ENCODE measurements at places on chromosomes 11 and 22. TPM values are rescaled to one million over a fixed set of nuclear protein-coding genes. Genes with fewer than 3 reads are reported as not detected.

NF2 gene
- total RNA-seq: 58.2 TPM

VSIG10L2 gene
- not detected for total RNA-seq

- no peak for DNase-seq
Measured at GRCh38 chr11:1456596-1457325, 29.8 kb downstream of the MOB2 start.

DNA sequence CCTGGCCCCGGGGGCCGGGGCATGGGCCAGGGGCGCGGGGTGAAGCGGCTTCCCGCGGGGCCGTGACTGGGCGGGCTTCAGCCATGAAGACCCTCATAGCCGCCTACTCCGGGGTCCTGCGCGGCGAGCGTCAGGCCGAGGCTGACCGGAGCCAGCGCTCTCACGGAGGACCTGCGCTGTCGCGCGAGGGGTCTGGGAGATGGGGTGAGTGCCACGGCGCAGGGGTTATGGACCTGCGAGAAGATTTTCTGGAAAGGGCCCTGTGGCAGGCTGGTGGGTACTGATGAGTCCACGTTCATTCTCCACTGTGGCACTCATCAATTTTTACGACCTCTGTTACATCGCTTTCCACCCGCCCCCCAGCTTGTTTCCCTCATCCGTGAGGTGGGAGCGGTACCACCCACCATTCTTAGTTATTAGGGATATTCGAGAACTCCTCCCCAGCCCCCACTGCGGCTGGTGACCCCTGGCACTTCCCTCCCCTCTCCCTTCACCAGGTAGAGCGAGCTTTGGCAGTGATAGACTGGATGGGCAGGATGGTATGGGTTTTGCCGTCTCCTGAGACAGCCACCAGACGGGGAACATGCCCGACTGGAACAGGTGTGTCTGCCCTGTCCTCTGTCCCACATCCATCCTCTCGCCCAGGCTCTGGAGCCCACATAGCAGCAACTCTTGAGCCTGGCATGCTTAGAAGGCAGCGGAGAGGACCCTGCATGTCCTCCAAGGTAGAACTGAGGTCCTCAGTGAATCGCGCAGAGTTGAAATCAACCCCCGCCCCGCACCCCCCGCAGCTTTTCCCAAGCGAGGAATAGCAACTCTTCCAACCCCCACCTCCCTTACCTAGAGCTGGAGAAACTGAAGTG is 562 bp downstream of the DGAT2 start:
- DNase-seq: peak; percentile 31

- no peak for DNase-seq
Measured at GRCh38 chr11:131693756-131694155, 323.3 kb downstream of the NTM start.

DNA sequence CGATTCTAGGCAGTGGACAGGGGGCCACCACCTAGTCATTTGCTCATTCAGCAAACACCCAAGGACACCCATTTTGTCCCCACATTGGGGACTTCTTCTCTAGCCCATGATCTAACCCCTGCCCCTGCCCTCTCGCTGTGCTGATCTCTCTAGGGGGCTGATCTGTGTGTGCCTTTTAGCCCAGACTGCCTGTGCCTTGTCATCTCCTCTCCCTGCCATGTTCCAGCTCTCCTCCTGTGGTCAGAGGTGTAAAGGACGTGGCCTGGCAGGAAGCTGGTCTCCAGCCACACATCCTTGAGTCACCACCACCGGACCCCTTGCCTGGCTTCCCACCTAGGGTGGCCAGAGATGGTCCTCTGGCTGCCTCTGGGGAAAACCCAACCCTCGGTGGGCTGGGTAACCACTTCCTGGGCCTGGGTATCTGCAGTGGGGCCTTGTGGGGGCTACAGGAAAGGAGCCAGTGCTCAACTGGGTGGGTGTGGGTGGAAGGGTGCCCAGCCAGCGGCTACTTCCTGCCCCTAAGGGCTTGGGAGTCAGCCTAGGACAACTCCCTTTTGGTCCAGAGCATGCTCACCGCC is 1.3 kb downstream of the CTSW start:
- DNase-seq: peak; percentile 85

UPK3A gene
- not detected for total RNA-seq

GRCh38 chr22:37491106-37491505 is 4.9 kb upstream of the MFNG start:
- DNase-seq: no peak

GRCh38 chr22:29795663-29796062 is 28.5 kb downstream of the UQCR10 start:
- DNase-seq: no peak

GRCh38 chr11:772429-773390 is 4.6 kb downstream of the GATD1 start:
- DNase-seq: no peak

GRCh38 chr11:115184901-115185300 is 319.3 kb downstream of the CADM1 start:
- no peak for DNase-seq

IGF2 gene
- total RNA-seq: not detected

- no peak for DNase-seq
Measured at GRCh38 chr11:73851046-73851764, 25.4 kb downstream of the COA4 start.

DNA sequence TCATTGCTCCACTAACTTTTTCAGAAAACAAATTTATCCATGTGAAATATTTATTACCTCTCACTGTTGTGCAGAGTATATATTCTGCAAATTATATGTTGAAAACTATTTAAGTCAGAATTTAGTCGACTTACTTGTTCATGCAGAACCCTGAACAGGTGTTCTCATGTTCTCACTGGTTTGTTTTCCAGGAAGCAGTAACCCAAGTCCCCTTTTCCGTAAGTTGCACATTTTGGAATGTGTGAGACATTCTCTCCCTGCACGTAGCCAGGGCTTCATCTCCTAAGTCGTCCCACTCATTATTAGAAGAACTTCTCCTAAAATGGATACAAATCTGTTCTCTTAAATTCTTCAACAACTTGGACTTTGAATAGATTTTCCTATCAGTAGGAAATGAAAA is 524.9 kb downstream of the CNTN5 start:
- no peak for DNase-seq

GRCh38 chr11:78400702-78401101 is 16.9 kb downstream of the GAB2 start:
- DNase-seq: no peak

FBLN1 gene
- total RNA-seq: not detected

GRCh38 chr22:38485783-38486182 is 17.9 kb downstream of the KDELR3 start:
- no peak for DNase-seq

CCDC15 gene
- 2.7 TPM for total RNA-seq

PANX3 gene
- not detected for total RNA-seq

FAT3 gene
- not detected for total RNA-seq

DNA sequence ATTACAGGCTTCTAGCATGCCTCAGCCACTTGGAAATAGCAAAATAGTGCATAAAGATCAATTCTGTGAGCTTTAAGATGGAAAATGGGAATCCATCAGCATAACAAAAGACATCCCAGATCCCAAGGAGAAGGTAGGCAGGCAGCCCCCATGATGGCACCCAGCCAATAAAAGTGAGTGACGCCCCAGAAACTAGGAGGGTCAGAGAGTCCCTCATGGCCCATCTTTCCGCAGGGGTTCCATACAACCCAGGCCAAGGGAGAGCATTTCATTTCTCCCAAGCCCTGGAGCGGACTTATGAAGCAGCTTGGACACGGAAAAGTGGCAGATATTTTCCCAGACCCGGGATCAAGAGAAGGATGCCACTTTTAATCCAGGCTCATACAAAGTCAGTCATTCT is 93.3 kb downstream of the ZC3H12C start:
- no peak for DNase-seq

DNA sequence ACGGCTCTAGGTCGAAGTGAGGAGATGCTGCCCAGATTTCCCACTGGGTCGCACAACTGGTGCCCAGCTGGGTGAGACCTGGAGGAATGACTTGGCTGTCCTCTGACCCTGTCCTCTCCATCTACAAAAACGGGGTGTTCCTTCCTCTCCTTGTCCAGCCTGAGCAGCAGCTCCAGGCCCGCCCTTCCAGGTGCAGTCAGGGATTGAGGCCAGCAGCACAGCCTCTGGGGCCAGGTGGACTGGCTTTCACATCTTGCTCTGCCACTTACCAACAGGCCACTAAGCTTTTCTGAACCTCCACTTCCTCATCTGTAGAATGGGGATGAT is 91.7 kb upstream of the LMO1 start:
- DNase-seq: no peak

DNA sequence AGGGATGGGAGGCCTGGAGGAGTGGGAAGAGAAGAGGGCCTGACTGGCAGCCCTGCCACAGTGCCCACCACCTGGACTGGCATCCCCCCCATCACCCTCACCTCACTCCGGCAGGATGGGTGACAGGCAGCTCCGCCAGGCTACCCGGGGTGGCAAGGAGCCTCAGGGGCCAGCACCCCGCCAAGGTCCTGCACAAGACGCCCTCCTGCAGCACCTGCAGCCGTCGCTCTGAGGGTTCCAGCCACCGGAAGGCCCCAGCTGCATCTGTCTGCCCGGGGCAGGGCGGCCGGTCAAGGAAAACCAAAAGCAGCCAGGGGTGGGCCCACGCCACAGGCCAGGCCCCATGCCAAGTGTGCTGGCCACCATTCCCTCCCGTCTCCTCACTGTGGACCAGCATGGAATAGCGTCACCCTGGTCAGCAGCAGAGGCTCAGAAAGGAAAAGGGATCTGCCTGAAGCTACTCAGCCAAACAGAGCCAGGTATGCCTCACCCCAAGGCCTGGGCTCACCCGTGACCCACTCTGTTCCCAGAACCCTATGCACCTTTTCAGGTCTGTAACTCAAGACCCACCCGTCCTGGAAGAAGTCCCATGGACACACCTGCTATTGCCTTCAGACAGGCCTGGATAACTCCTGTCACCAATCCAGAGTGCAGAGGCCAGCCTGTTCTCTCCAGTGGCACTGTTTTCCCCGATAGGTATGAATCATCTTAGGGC is 7.0 kb downstream of the RHBDD3 start:
- DNase-seq: no peak

GRCh38 chr11:111135778-111136570 is 109.6 kb upstream of the POU2AF2 start:
- no peak for DNase-seq

ST14 gene
- not detected for total RNA-seq

DNA sequence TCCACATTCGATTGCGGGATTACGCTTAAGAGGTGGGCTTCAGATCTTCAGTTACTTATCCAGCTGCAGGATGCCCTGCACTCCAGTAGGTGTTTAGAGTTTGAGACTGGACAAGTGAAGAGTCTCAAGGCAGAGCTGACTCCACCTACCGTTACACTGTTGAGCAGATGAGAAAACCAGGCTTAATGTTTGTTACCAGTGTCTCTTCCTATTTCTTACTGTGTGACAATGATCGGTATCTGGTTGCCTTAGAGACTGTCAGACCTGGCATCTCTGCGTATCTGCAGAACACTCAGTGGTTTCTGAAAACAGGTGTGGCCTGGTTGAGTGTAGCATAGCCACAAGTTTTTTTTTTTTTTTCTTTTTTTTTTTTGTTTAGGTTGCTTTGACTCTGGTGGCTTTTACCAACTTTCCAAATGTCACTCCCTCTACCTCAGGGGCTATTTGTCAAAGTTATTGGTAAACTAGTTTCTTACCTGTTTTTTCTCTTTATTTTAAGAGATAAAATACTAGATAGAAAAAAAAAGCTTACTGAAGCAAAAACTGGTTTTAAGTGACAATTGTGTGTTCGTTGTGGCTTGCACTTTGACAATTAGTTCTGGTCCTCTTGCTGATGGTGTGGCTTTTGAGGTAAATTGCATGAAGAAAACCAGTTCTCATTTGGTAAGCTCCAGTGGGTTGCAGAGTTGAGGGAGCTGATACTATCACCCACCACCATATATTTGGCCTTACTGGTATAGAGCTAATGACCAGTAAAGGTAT is 284.8 kb downstream of the ETS1 start:
- peak; percentile 70 for DNase-seq

RIMBP3C gene
- total RNA-seq: 1.4 TPM

LRRC74B gene
- not detected for total RNA-seq

EHF gene
- 0.50 TPM for total RNA-seq

GRCh38 chr11:70338594-70338993 is 59.7 kb upstream of the CTTN start:
- no peak for DNase-seq

- no peak for DNase-seq
Measured at GRCh38 chr11:44770401-44770800, 43.6 kb downstream of the TSPAN18 start.

GRCh38 chr11:38307455-38307854 is 1709.4 kb upstream of the RAG2 start:
- DNase-seq: no peak

- DNase-seq: no peak
Measured at GRCh38 chr22:20052309-20053259, 27.5 kb upstream of the DGCR8 start.

DNA sequence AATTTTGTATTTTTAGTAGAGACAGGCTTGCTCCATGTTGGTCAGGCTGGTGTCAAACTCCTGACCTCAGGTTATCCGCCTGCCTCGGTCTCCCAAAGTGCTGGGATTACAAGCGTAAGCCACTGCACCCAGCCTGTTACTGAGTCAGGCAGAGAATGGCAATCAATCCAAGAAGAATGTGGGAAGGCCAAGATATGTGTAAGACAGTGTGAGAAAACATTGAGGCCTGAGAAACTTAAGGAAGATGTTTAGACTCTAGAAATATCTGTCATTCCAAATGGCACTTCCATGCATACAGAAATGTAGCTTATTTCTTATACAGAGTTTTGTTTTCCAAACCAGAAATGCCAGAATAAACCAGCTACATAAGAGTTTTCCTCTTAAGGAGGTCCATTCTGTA is 248.5 kb downstream of the ETS1 start:
- no peak for DNase-seq

MOGAT2 gene
- total RNA-seq: not detected

SYT7 gene
- total RNA-seq: not detected

OR8D2 gene
- total RNA-seq: not detected

DNA sequence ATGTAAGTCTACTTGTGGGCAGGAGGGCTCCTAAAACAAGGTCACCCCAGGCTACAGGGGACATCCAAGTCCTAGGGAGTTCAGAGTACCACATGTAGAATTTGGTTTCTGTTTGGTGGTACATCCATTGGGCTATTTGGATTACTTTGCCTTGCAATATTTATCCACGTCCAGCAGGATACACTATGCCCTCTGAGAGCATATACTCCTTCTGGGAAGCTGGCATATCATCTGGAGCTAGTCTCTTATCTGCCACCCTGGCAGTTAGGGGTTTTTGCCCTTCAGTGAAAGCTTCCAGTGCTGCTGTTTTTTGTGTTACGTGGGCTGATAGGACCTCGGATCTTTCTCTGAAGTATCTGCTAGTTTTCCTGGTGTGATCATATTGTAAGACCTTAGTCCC is 7.3 kb downstream of the LMO2 start:
- no peak for DNase-seq

- DNase-seq: no peak
Measured at GRCh38 chr11:19460718-19461405, 220.1 kb upstream of the E2F8 start.

DNA sequence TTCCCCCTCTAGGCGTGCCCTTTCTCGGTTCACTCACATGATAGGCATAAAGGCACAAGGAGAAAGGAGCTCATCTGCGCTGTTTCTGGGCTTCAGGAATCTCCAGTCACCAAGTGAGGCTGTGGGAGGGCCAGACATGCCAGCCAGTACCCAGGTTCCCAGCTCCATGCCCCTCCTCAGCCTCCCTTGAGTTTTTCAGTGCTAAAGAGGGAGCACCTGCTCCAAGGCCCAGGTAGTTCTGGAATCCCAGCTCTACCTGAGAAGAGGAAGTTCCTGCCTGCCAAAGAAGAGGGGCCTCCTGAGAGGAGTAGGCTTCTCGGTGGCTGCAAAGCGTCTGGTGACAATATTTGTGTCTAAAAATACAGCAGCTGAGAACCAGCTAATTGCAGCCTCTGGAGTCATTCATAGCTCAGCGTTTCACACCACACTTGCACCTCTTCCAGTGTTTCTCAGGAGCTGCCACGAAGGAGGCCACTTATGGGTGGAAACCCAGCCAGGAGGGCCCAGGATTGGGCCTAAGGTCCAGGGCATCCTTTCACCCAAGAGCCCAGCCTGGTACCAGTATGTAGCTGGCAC is 197.4 kb downstream of the TRIM29 start:
- DNase-seq: no peak
